ENCODE measurements at places on chromosomes 2 and 18.

- DNase-seq: no peak
Measured at GRCh38 chr2:44686561-44686960, 254.9 kb upstream of the SIX3 start.

DNA sequence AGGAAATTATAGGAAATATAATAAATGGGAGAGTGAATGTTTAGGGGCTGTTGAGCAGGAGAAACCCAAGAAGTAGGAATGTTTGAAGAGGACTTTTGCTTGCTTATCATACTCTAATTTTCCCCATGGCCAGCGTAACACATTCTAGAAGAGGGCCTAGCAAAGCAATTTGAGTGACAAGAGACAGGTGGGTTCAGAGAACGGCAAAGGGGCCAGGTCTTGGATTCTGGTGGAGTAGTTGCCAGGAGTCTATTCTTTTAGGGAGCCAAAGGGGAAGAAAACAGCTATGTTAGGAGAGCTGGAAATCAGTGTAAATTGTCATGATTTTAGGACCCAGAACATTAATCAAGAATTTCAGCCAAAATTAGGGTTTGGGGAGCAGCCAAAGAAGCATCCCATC lies 96.5 kb downstream of the COL5A2 start:
- DNase-seq: no peak

DNA sequence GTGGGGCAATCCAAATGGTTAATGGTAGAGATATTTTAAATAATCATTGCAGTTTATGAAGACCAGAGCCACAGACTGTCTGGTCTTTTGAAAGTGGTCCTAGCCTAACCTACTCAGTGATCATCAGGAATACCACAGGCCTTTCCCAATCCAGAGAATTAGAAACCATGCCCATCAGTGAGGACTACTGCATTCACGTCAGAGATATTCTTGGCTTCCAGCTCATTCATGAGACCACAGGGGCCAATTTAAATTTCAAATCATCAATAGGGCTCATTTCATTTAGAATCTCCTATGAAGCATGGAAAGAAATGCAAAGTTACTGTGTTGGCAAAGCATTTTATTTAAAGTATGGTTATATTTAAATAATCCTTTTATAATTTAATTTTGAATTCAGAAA lies 362.3 kb upstream of the KCNJ3 start:
- no peak for DNase-seq

DNA sequence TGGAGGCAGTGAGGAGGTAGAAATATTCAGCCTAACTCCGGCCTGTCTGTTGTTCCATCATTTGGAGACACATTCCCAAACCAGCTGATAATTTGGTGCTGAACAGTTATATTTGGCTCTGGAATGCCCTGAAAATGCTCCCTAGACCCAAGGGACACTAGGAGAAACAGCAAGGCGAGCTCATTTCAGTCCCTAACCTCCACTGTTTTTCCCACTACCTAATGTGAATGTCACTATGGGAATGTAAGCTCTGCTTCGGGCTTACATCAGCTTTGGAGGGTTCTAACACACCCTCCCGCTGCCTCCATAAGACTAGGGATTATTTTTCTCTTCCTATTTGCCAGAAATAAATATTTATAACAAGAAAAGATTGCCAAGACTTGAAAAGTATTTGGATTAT lies 103.5 kb downstream of the ANTXR1 start:
- no peak for DNase-seq

DNA sequence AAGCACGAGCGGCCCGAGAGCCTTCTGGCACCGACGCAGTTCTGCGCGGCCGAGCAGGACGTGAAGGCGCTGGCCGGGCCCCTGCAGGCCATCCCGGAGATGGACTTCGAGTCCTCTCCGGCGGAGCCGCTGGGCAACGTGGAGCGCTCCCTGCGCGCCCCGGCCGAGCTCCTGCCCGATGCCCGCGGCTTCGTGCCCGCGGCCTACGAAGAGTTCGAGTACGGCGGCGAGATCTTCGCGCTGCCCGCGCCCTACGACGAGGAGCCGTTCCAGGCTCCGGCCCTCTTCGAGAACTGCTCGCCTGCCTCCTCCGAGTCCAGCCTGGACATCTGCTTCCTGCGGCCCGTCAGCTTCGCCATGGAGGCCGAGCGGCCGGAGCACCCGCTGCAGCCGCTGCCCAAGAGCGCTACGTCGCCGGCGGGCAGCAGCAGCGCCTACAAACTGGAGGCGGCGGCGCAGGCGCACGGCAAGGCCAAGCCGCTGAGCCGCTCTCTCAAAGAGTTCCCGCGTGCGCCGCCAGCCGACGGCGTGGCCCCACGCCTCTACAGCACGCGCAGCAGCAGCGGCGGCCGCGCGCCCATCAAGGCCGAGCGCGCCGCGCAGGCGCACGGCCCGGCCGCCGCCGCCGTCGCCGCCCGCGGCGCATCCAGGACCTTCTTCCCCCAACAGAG lies 70.4 kb downstream of the ARHGEF33 start:
- DNase-seq: peak; percentile 59

DNA sequence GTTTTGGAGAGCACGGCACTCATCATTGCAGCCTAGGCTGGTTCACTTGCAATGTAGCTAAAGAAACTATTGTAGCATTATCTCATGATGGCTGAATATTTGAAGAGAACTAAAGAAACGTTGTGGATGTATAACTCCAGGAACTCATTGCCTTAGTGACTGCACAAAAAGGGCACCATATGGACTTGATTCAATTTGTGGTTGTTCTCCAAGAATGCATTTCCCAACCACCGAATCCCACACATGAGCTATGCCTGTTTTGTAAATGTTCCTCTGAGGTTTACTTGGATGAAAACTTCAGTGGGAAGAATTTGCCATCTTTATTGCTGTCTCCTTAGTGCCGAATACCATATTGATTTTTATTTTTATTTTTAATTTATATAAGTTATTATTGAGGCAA lies 43.5 kb downstream of the DOK6 start:
- DNase-seq: no peak

GRCh38 chr18:53457068-53457467 lies 767.4 kb downstream of the MBD2 start:
- DNase-seq: no peak

GRCh38 chr2:75324141-75324540 lies 124.8 kb upstream of the TACR1 start:
- no peak for DNase-seq

DNA sequence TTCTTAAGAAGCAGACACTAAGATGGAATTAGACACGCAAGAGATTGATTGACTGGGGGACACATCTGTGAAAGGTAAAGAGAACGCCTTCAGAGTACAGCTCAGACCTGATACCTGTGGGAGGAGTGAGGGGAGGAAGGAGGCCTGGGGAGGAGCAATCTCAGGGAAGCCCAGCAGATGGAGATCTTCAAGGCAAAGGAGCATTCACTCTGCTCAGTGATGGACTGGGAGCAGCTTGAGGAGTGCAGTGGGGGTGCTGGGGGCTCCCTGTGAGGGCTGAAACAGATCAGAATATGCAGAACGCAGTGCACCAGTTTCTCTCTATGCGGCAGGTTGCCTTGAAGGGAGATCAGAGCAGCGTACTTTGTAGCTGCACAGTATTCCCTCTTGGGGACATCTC lies 103.7 kb upstream of the ATP8B1 start:
- no peak for DNase-seq

DNA sequence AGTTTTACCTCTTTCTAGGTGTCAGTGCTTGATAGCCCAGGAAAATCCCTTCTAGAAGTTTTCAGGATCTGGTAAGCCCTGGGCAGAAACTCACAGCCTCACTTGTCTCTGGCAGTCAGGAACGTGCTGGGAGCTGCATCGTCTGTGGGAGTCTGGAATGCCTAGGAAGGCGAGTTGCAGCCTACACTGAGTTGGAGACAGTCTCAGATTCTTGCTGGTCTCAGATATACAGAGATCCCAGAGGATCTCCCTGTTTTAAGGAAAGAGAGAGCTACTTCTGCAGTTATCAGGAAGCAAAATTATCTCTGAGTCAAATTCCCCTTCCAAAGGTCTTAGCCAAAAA lies 104.4 kb upstream of the CDC42EP3 start:
- no peak for DNase-seq

- DNase-seq: no peak
Measured at GRCh38 chr18:45993438-45993837, 26.3 kb upstream of the EPG5 start.

- no peak for DNase-seq
Measured at GRCh38 chr18:58682429-58683069, 11.3 kb downstream of the MALT1 start.

DNA sequence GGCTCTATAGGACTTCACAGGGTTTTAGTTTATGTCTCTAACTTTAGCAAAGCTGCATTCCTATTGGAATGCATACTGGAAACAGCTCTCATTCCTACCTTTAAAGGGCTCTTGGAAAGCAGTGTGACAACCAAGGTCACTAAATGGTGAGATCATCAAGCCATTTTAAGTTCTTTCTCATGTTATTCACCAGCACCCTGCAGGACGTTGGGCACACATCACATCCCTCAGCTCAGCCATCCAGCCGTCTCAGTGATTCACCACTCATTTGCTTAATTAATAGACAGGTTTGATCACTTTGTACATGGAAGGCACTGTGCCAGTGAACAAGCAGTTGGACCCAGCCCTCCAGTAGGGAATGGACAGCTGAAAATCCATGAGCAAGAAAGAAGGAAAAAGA lies 32.2 kb upstream of the RBM44 start:
- no peak for DNase-seq

- no peak for DNase-seq
Measured at GRCh38 chr18:28208712-28209265, 31.9 kb upstream of the CDH2 start.

DNA sequence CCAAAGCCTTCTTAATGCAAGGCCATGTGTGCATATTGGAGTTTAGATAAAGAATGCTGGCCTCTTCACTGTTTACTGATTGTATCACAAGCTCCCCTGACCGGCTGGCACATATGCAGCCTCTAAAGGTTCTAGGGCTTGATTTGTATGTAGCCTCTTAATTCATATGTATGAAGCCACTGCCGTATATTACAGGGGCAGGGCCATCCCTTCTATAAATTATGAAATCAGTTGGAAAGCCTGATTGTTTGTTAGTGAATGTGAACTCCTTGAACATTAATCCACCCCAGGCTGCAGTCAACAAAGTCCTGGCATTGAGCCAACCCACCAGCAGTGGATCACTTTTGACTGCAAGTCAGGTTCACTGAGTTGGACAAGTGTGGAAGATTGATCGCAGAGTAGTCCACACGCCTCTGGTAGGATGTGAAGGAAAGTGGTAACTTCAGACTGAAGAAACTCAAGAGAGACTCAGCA lies 61.6 kb upstream of the PARD3B start:
- DNase-seq: no peak

DNA sequence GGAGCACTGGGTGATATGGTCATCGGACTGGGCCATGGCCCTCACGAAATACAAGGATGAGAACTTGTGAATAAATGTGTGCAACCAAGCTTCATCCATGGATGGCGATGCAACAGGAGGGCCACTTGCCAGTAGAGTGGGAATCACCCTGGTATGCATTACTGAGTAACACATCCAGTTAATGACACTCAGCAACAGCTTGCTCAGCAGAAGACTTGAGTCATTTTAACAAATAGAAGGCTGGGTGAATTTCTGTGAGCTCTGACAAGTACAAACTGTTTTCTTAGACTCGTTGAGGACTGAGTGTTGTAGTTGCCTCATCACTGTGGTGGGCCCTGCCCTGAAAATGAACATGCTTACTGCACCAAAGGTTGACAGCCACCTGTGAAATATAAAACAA lies 221.6 kb downstream of the NCKAP5 start:
- no peak for DNase-seq

- no peak for DNase-seq
Measured at GRCh38 chr2:28521663-28522062, 25.8 kb downstream of the PLB1 start.

GRCh38 chr2:108236676-108237335 lies 3.0 kb upstream of the SULT1C3 start:
- no peak for DNase-seq

DNA sequence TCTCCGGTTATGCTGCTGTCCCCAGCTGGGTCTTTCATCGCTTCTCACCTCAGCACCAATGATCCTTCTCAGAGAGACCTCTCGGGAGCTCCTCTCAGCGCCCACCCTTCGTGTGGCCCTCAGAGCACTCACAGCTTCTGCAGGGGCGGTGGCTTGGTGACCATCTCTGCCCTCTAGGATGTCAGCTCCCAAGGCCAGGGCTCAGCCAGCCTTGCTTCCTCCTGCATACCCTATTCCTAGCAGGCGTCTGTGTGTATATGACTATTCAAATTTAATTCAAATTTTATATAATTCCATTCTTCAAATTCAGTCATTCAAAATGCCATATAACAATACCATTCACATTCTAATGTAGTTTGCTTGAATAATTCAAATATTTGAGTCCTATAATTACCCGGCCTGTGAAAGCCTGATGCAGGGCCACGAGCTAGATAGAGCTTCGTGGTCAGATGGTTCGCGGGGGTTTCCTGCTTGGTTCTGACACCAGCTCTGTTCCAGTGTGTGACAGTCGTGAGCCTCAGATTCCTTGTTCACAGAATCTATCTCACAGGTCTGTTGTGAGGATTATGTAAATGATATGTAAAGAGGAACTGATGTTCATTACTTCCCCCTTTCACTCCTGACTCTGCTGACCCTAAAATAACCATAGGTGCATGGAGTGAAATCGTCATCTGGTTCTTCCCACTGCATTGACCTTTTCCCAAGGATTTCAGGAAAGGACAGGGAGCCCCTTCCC lies 94.0 kb upstream of the CNGA3 start:
- no peak for DNase-seq

DNA sequence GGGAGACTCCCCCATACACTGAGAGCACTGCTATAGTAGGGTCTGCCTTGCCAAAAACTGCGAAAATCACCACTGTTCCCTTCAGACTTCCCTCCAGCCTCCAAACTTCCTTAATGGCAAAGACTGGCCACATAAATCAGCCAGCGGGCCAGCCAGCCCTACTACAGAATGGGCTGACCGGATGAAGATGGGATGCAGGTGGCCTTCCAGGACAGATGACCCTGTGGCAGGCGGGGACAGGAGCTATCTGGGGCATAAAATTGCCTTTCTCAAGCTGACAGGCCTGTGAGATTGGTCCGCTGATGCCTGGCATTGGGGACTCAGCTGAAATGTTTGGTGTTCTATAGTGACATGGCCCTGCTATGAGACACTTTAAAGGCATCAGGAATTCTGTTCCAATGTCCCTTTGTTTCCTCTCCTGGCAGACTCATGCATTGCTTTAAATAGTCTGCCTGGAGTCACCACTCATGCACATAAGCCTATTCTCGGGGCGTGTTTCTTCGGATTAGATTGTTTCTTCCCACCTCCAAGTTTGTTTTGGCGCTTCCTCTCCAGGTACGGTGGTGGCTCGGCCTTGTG lies 135.9 kb downstream of the ALPK2 start:
- no peak for DNase-seq

DNA sequence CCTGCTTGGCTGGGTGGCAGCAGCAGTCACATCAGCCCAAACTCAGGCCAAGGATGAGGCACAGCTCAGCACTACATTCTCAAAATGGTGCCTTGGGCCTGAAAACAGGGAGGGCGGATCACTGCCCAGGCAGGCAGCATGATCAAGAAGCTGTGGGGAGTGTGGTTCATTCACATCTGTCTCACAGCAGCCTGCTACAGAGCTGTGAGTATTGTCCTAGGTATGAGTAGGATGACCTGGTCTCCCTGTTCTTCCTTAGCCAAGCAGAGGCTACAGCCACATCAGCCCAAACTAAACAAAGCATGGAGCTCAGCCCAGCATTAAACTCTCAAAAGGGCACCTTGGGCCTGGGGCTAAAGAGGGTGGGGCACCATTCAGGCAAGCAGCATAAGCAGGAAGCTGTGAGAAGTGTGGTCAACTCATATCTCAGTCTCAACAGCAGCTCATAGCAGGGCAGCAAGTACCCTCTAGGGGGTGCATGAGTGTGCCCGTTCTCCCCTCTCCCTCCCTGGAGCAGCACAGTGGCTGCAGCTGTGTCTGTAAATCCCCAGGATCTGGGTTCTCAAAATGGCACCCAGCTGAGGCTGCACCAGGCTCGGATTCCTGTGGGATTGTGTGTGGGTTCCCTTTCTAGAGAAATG lies 139.6 kb downstream of the TRABD2A start:
- peak; percentile 21 for DNase-seq
